Progenitor cell of endocrine pancreas (in vitro differentiated cells): ENCODE measurements at places on chromosomes 6 and 20. TPM values are rescaled to one million over a fixed set of nuclear protein-coding genes. Genes with fewer than 3 reads are reported as not detected.

The EPM2A gene
- 14.7 and 15.6 TPM in 2 replicates for total RNA-seq

The BNIP5 gene
- total RNA-seq, result 0.07 and 0.10 TPM in 2 replicates

The IRAK1BP1 gene
- 10.6 and 10.7 TPM in 2 replicates for total RNA-seq

The PTCRA gene
- not detected in 2 replicates for total RNA-seq

The PGC gene
- total RNA-seq, result not detected in 2 replicates

The MAK gene
- 1.3 TPM in 2 replicates for total RNA-seq

The SEMG1 gene
- total RNA-seq, result not detected in 2 replicates

DNA sequence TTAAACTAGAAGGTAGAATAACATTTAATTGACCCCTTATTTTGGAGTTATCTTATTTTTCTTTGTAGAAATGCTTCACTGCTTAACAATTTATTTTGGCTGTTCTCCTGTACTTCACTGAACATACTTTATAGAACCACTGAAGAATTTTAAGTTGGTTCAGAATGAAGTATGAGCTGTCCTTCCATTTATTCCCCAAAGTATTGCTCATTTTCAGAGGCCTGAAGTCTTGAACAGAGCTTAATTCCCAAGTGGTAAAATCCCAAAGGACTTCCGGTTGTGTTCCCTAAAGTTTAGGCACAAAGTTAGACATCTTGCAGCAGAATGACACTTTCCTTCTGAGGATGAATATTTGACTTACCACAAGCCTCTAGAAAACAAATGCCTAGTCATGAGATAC, 233.3 kb downstream of the TINAG start:
- H3K4me3 ChIP-seq, result no peak overlapping the region
- H3K36me3 ChIP-seq, result no peaks in the 10 kb centered on the region
- peaks cover 3% of the 10 kb centered on the region for H3K4me1 ChIP-seq

DNA sequence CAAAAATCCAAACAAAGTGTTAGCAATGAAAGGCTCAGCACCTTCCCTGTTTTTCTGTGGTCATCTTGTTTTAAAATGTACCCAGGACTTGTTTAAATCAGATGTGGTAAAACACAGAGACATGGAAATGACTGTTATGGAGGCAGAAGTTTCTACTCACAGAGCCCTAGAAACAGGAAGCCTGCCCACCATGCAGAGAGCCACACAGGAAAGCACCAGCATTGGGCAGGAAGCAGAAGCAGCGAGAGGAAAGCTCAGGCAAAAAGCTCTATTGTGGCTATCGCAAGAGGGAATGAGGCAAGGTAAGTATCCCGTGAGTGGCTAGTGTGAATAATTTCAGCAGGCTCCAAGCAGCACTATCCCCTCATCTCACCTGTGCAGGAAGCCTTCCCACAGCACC, 42.8 kb downstream of the GPR6 start:
- H3K4me1 ChIP-seq, result peaks cover 8% of the 10 kb centered on the region
- DNase-seq, result no peak
- H3K27me3 ChIP-seq, result peaks cover 19% of the 10 kb centered on the region
- no peaks in the 10 kb centered on the region for H3K36me3 ChIP-seq

GRCh38 chr20:19012676-19013075, 199.1 kb downstream of the SCP2D1 start:
- no peaks in the 10 kb centered on the region for H3K36me3 ChIP-seq
- no peak overlapping the region for H3K27ac ChIP-seq
- no peak for DNase-seq

DNA sequence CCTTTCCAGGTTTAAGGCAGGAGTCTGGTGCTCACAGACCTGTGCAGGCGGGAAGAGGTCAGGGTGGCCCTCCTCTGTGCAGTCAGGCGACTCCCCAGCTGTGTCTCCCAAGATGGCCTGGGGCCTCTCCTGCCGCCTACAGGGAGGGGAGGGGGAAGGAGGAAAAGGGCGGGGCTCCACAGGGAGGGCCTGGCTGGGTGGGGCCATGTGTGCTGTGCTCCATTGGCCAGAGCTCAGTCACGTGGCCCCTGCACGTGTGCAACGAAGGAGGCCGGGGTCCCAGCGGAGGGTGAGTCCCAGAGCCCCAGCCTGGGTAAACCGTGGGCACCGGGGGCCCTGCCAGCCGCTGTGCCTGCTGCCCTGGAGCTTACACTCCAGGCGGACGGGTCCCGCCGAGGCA, 211.6 kb downstream of the ZDHHC14 start:
- H3K27me3 ChIP-seq, result peaks cover 14% of the 10 kb centered on the region
- peaks cover 9% of the 10 kb centered on the region for H3K36me3 ChIP-seq
- H3K4me1 ChIP-seq, result no peaks in the 10 kb centered on the region
- no peak overlapping the region for H3K27ac ChIP-seq
- H3K4me3 ChIP-seq, result no peak overlapping the region
- DNase-seq, result no peak

GRCh38 chr6:37565267-37566110, 65.8 kb upstream of the CCDC167 start:
- peak; percentile 45 for DNase-seq
- H3K4me3 ChIP-seq, result peak overlapping the region; percentile 73
- peaks cover 52% of the 10 kb centered on the region for H3K27me3 ChIP-seq
- H3K36me3 ChIP-seq, result no peaks in the 10 kb centered on the region
- no peak overlapping the region for H3K27ac ChIP-seq

GRCh38 chr6:2102316-2102883, 143.0 kb downstream of the GMDS start:
- H3K4me3 ChIP-seq, result no peak overlapping the region
- no peak overlapping the region for H3K27ac ChIP-seq
- no peaks in the 10 kb centered on the region for H3K27me3 ChIP-seq
- no peaks in the 10 kb centered on the region for H3K4me1 ChIP-seq

- H3K27ac ChIP-seq, result peak overlapping the region; percentile 68
- H3K4me3 ChIP-seq, result no peak overlapping the region
- no peaks in the 10 kb centered on the region for H3K36me3 ChIP-seq
- peak; percentile 11 for DNase-seq
- H3K27me3 ChIP-seq, result peaks cover 2% of the 10 kb centered on the region
- peaks cover 25% of the 10 kb centered on the region for H3K4me1 ChIP-seq
Measured at GRCh38 chr6:109912118-109912517, 66.0 kb upstream of the GPR6 start.

DNA sequence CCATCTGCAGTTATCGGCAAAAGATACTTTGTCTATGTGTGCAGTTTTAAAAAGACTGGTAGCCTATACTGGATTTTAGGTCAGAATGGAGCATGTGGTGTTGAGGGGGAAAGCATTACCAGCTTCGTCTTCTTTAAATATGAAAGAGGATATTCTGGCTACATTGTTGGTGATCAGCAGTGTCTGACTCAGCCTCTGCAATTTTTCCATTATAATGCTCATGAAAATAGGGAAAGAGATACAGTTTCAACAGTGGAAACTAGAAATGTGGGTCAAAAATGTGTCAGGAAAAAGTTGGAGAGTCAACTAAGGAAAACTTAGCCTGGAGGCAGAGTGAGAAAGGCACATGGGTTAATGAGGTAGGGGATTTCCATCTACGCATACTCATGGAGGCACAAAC, 45.2 kb downstream of the HDGFL1 start:
- DNase-seq, result no peak
- no peaks in the 10 kb centered on the region for H3K27me3 ChIP-seq
- H3K36me3 ChIP-seq, result no peaks in the 10 kb centered on the region
- no peak overlapping the region for H3K27ac ChIP-seq
- H3K4me1 ChIP-seq, result peaks cover 9% of the 10 kb centered on the region

DNA sequence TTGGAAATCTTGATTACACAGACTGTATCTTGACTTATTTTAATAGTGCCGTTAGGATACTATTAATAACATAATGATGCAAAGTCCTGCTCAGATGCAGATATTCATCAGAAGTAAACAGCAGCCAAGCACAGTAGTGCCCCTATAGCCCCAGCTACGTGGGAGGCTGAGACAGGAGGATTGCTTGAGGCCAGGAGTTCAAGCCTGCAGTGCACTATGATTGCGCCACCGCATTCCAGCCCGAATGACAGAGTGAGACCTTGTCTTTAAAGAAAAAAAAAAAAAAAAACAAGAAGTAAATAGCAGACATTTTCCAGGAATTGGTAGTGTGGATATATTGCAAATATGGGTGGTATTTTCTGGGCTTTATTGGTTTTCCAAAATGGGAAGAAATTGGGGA, 61.8 kb downstream of the TULP4 start:
- H3K4me1 ChIP-seq, result no peaks in the 10 kb centered on the region
- no peaks in the 10 kb centered on the region for H3K27me3 ChIP-seq
- H3K36me3 ChIP-seq, result no peaks in the 10 kb centered on the region
- no peak overlapping the region for H3K4me3 ChIP-seq

DNA sequence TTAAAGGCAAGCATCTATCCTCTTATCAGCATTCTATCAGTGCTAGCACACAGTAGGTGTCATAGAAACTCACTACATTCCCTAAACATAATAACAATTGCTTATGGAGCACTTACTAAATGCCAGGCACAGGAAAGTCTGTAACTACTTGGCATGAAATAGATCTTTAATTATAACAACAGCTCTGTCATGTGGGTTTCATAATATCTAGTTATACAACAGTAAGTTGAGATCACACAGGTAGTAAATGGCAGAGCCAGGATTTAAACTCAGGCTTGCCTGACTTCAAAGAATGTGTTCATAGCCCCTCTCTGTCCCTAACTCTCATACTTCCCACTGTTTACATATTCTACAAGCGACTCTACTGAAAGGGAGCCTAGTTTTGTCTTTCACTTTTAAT, 66.0 kb upstream of the ENPP5 start:
- H3K27ac ChIP-seq, result no peak overlapping the region
- H3K27me3 ChIP-seq, result no peaks in the 10 kb centered on the region
- no peaks in the 10 kb centered on the region for H3K4me1 ChIP-seq

GRCh38 chr6:54267798-54268197, 40.4 kb upstream of the TINAG start:
- no peaks in the 10 kb centered on the region for H3K36me3 ChIP-seq
- DNase-seq, result no peak
- no peaks in the 10 kb centered on the region for H3K27me3 ChIP-seq
- H3K4me1 ChIP-seq, result peaks cover 4% of the 10 kb centered on the region
- no peak overlapping the region for H3K4me3 ChIP-seq

- H3K36me3 ChIP-seq, result peaks cover 13% of the 10 kb centered on the region
- H3K27ac ChIP-seq, result no peak overlapping the region
- no peak overlapping the region for H3K4me3 ChIP-seq
- H3K4me1 ChIP-seq, result no peaks in the 10 kb centered on the region
- no peaks in the 10 kb centered on the region for H3K27me3 ChIP-seq
Measured at GRCh38 chr6:85561750-85562357, 31.8 kb downstream of the SNX14 start.

DNA sequence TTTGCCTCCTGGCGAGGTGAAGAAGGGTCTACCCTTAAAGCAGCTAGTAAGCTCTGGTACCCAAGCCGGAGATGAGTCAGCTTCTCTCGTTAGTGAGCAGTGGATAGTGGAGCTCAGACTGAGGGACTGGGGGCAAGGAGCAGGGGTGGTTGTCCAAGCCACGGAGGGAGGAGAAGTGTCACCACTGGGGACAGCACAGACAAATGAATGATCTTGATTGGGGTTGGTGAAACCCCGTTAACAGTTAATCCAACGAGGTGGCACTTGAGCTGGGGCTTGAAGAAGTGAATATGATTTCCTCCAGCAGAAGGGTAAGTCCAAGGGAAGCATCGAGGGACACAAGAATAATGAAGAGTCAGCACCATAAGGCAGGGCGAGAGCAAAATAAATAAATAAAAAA, 43.0 kb downstream of the JARID2 start:
- H3K4me1 ChIP-seq, result peaks cover 21% of the 10 kb centered on the region
- peak overlapping the region; percentile 48 for H3K27ac ChIP-seq
- no peaks in the 10 kb centered on the region for H3K27me3 ChIP-seq
- peaks cover 15% of the 10 kb centered on the region for H3K36me3 ChIP-seq

DNA sequence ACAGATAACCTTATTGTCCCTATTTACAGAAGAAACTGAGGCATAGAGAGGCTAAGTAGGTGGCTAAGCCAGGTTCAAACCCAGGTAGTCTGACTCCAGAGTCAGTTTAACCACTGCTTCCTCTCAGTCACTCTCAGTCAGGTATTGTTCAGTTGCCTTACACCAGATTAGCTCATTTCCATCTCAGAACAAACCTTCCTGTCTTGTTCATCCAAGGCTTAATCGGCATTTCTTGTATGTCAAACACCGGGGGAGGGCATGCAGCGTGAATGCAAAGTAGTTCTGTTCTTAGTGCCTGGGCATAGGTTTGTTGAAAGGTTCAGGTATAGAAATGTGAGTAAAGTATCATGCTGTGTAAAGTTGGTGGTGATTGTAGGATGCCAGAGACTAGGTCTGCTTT, 51.7 kb downstream of the CTNNBL1 start:
- H3K4me3 ChIP-seq, result no peak overlapping the region
- peaks cover 9% of the 10 kb centered on the region for H3K4me1 ChIP-seq
- DNase-seq, result no peak
- no peak overlapping the region for H3K27ac ChIP-seq
- peaks cover 9% of the 10 kb centered on the region for H3K36me3 ChIP-seq

- no peaks in the 10 kb centered on the region for H3K27me3 ChIP-seq
- DNase-seq, result no peak
- H3K27ac ChIP-seq, result peak overlapping the region; percentile 62
- H3K4me1 ChIP-seq, result peaks cover 14% of the 10 kb centered on the region
Measured at GRCh38 chr6:20117474-20117873, 94.8 kb downstream of the MBOAT1 start.

- H3K4me3 ChIP-seq, result no peak overlapping the region
- peaks cover 3% of the 10 kb centered on the region for H3K27me3 ChIP-seq
- no peaks in the 10 kb centered on the region for H3K4me1 ChIP-seq
- H3K36me3 ChIP-seq, result no peaks in the 10 kb centered on the region
- no peak for DNase-seq
Measured at GRCh38 chr20:16861708-16862107, 113.5 kb downstream of the OTOR start.

GRCh38 chr20:63567136-63567385, 7.0 kb downstream of the HELZ2 start:
- H3K27ac ChIP-seq, result no peak overlapping the region
- H3K4me3 ChIP-seq, result no peak overlapping the region
- no peaks in the 10 kb centered on the region for H3K4me1 ChIP-seq
- no peak for DNase-seq
- H3K27me3 ChIP-seq, result no peaks in the 10 kb centered on the region

GRCh38 chr6:12608016-12608860, 108.3 kb upstream of the PHACTR1 start:
- H3K27me3 ChIP-seq, result peaks cover 17% of the 10 kb centered on the region
- no peaks in the 10 kb centered on the region for H3K36me3 ChIP-seq
- no peak overlapping the region for H3K27ac ChIP-seq
- no peaks in the 10 kb centered on the region for H3K4me1 ChIP-seq

DNA sequence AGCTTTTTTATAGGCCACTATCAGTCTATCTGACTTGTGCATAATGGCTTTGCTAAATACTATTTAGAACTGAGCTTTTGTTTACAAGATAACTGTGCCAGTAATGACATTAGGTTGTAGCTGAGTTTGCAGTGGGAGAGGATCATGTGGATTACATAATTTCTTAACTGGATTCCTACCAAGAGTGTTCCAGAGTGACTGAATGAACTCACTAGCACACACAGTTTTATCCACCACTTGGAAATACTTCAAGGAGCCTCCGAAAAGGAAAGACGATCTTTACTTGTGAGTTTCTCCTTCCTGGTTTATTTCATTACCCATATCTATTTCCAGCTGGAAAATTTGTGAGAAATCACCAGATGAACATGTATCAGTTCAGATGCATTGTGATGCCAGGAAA, 10.9 kb upstream of the SYNE1 start:
- no peak overlapping the region for H3K4me3 ChIP-seq
- H3K27ac ChIP-seq, result no peak overlapping the region
- no peaks in the 10 kb centered on the region for H3K27me3 ChIP-seq
- no peak for DNase-seq
- no peaks in the 10 kb centered on the region for H3K36me3 ChIP-seq
